Stimulated activated CD4-positive, alpha-beta T cell treated with anti-CD3 and anti-CD28 coated beads, Interleukin-4, amount 100 ng/mL, for 4 hours (primary cell): ENCODE measurements at places on chromosomes 2 and 18.

- DNase-seq, result no peak
Measured at GRCh38 chr2:17763641-17764333, 9.8 kb downstream of the GEN1 start.

DNA sequence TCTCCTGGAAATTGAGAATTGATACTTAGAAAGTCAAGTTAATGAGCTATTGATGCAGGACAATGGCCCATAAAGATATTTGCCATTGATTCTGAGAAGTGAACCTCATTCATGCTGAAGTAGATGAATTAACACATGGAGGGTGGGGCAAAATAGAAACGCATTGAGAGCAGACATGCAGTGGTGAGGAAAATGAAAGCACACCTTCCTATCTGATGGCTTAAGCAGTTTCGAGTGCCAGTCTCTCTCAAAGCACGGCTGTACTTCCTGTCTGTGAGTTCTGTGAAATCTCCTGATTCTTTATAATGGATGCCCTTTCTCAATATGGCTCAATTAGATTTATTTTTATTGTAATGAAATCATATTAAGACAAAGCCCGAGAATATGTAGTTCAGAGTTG is 247.0 kb downstream of the TMX3 start:
- DNase-seq, result no peak

DNA sequence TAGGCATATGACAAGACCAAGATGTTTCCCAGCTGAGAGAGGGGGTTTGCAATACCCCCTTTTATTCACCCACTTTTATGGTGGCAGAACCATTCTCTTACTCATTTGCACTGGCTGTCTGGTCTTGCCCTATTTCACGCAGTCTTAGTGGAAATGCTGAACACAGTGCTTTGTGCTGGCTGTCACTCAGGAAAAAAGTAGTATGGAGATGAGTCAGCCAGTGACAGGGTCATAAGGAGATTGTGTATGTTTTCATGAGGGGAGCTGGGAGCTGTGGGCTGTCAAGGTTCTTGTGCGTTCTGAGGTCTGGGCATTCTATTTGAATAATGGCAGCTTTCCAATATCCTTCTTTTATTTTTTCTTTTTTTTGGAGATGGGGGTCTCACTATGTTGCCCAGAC is 10.9 kb upstream of the CNRIP1 start:
- DNase-seq, result no peak

GRCh38 chr2:145845923-145846322 is 1326.0 kb upstream of the ZEB2 start:
- no peak for DNase-seq

GRCh38 chr2:200593905-200594304 is 8.1 kb downstream of the AOX1 start:
- DNase-seq, result no peak

- no peak for DNase-seq
Measured at GRCh38 chr18:2554696-2555095, 16.6 kb downstream of the METTL4 start.

GRCh38 chr2:151827564-151828142 is 568 bp downstream of the ARL5A start:
- no peak for DNase-seq

DNA sequence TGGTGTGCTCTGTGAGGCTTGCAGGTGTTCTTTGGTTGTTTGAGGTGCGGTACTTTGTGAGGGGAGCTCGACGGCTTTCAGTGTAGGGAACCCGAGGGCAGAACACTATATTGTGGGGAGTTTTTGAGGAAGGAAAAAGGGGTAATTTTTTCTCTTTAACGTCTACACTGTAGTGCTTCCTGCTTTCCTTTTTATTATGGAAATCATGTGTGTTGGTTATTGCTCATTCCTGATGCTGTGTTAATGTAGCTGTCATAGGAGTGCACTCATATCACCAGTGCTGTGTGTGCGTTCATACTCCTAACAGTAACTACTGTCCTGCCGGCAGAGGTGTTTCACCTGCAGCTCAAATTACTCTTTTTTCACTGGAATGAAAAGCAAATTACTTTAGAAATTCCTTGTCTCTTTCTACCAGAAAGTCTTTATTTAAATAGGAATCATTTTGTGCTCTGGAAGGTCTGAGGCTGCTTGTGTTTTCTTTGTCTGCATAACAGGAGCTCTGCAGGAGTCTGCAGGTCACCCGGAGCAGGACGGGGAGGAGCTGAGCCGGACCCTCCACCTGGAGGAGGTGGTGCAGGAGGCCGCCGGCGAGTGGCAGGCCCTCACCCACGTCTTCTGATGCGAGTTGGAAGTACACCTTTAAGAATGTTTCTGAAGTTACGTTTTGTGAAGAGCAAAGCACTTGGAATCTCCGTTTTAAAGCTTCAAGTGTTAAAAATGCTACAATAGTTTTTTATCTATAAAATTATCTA is 145.5 kb downstream of the ZNF236 start:
- DNase-seq, result no peak

GRCh38 chr18:35322486-35323458 is 21.4 kb downstream of the ZNF24 start:
- DNase-seq, result no peak

- no peak for DNase-seq
Measured at GRCh38 chr2:232588680-232589585, 38.4 kb downstream of the EIF4E2 start.

- no peak for DNase-seq
Measured at GRCh38 chr18:39365836-39366485, 1800.4 kb upstream of the CELF4 start.

- no peak for DNase-seq
Measured at GRCh38 chr18:49456794-49457193, 3.7 kb downstream of the DYM start.

GRCh38 chr2:68747413-68747812 is 12.8 kb downstream of the ARHGAP25 start:
- no peak for DNase-seq

- no peak for DNase-seq
Measured at GRCh38 chr2:85089585-85089984, 43.6 kb upstream of the TCF7L1 start.

DNA sequence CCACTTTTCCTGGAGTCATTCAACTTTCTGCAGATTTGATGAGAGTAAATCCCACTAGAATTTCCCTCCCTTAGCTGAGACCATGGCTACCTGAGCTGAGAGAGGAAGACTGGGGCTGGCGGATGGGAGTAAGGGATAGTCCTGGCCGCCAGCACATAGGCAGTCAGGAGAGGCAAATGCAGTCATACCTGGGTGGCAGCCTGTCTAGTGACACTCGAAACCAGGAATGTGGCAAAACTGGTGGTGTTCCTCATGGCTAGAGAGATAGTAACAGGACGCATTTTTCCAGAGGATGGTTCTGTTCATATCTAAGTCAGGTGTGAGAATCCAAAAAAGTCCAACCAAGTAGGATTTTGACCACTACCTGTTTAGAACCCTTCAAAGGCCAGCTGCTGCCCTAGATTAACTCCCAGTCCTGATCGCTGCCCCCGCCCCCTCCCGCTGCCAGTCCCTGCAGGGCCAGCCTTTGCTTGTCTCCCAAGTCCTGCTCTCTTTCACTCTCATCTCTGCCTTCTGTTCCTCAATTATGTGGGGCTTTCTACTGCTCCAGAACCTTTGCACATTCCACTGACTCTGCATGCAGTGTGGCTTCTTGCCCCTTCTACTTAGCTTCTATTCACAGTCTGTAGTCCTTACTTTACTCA is 17.4 kb upstream of the SCG2 start:
- DNase-seq, result no peak

DNA sequence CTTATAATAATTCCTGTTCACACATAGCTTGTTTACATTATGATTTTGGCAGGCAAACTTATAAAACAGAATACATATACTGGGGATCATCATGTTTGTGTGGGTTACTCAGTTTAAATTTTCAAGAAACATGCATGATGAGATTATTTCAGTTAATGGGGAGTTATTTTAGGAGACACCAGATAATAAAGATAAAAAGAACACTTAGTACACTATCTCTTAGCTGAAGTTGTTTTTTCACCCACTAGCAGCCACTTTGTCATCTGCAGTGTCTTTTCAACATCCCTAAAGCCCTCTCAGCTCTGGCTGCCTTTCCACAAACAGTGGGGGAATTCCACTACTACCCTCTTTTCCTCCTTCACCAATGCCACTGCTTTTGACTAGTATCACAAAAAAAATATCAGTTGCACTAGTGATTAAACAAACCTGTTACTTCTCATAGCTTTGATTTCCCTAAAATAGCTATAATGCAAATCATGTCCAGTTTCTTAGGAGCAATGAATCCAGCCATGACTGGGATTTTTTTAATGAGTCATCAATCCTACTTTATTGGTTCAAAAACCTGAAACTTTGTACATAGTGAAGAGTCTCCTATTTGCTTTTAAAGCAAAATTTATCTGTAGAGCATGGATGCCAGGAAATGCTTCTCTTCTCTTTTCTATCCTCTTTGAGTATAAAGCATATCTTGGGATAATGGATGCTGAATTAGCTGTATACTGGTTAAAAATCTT is 156.7 kb upstream of the TFPI start:
- DNase-seq, result no peak

DNA sequence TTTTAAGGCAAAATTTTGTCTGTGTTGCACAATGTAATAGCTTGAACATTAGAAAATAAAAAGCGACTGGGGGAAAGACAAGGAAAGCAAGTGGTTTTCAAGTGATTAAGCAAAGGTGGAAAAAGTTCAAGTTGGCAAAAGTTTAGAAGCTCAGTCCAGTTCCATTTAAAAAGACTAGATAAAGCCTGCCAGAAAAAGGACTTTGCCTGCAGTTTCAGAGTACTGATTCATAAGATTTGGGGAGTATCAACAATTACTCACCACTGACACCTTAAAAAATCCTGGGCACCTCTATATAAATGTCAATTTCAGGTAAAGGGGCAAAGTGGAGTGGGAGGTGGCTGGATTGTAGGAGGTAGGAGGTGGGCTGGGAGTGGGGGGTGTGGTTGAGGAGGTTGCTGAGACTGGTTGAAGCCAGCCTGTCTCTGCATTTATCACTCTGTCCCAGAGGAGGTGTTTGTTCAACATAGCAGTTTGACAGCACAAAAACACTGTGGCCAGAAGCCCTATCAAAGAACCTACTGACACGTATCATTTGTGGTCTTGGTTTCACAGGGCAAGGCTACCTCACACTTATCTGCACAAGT is 14.6 kb downstream of the ZEB2 start:
- no peak for DNase-seq

GRCh38 chr2:166365803-166366420 is 9.8 kb downstream of the SCN9A start:
- DNase-seq, result no peak

DNA sequence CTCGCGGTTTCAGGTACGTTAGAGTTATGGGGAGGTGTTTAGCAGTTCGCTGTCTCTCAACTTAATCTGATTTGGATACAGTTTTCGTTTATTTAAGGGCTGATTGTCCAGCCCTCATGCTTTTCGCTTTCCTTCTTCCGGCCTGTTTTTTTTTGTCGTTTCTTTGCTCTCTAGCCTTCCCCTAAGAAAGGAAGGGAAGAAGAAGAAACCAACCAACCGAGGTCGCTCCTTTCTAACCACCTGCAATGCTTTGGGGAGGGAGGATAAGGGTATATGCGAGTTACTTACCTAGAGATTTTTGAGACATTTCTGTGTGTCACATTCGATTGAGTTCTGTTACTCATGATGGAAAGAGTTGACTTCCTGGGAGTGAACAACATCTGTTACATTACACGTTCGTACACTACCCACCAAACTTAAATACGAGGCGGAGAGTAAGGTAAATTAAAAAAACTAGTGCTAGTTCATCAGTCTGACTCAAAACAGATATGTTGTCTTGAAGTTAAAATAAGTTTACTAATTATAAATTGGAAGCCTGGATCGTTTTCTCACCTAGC is 918 bp downstream of the EIF5B start:
- DNase-seq, result no peak

GRCh38 chr2:207505171-207505570 is 24.6 kb upstream of the CREB1 start:
- DNase-seq, result no peak

- no peak for DNase-seq
Measured at GRCh38 chr2:60565472-60565871, 12.0 kb upstream of the BCL11A start.

GRCh38 chr2:86176597-86176996 is 18.7 kb downstream of the IMMT start:
- DNase-seq, result no peak

- DNase-seq, result no peak
Measured at GRCh38 chr2:147442816-147443215, 402.0 kb upstream of the ACVR2A start.

GRCh38 chr2:8677646-8678592 is 3.9 kb upstream of the ID2 start:
- DNase-seq, result no peak

DNA sequence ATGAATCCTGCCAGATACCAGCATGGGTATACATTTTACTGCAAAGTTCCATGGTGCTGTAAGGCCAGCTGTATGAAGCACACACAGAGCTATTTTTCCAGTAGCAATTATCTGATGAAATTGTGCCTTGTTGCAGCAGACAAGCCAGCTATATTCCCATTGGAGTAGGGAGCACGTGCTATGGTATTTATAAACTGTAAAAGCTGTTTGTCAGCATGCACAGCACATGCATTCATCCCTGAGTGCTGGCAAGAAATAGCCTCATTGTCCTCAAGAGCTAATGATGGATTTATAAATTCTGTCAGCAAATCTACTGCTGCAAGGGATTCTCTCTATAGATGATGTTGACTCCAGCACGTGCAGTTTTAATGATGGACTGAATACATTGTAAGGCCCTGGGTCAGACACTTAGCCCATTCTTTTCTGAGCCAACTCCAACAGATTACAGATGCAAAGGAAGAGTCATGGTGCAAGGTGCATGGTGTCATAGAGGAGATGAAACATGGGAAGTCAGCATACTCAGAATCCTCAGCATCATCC is 61.7 kb downstream of the KCNS3 start:
- no peak for DNase-seq

GRCh38 chr2:12271589-12271984 is 445.1 kb upstream of the TRIB2 start:
- no peak for DNase-seq

DNA sequence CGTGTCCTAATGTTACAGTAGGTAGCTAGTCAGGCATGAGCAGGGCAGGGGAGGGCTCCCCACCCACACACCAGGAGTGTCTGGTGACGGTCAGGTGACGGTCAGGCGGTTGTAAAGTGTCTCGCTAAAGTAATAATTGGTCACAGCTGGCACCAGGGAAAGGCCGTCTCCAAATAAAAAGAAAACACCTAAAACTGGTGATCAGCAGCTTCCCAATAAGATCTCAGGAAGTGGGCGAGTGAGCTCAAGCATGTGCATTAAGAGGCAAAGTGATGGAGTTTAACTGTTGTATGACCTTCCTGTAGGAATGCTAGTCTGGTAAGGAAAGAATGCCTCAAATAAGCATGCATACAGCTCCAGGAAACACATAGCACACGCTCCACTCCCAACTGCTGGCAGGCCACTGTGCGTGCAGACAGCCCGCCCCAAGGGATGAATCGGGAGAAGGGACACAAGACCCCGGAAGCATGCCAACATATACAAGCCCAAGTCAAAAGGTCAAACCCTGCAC is 177.1 kb downstream of the RNF144A start:
- no peak for DNase-seq

DNA sequence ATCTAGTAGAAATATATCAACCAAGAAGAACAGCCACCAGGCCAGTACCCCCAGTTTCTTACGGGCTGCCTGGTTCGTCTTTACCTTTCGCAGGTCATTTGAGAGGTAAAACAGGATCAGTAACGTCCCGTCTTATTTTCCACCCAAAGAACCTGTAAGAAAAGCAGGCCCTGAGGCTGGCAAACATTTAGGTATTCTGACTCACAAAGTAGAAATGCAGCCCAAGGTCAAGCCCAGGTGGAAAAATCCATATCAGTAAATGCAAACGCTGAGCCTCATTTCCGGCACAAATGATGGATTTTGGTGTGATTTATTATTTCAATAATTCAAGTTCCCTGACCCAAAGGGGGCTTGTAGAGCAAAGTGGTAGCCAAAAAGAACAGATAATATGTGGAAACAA is 171.2 kb downstream of the ZNF516 start:
- DNase-seq, result no peak
